ENCODE measurements at places on chromosomes 7 and 10.
A peak's percentile ranks its signal among the peaks of the same experiment; 100 is the strongest.

- peak; percentile 92 for DNase-seq
Measured at GRCh38 chr10:44180321-44181168, 204.4 kb downstream of the CXCL12 start.

DNA sequence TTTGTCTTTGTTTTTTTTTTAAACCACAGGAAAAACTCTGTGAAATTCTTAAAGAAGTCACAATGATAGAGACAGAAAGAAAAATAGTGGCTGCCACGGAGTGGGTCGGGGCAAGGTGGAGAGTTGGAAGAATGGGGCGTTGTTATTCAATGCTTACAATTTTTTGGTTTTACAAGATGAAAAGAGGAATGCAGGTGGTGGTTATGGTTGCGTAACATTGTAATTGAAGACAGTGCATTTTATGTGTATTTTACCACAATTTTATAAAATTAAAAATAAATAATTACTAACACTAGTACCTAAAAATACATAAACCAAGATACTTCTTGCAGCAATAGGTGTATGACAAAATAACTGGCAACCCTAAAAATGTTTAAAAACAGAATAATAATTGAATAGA is 76.9 kb upstream of the VOPP1 start:
- no peak for DNase-seq

DNA sequence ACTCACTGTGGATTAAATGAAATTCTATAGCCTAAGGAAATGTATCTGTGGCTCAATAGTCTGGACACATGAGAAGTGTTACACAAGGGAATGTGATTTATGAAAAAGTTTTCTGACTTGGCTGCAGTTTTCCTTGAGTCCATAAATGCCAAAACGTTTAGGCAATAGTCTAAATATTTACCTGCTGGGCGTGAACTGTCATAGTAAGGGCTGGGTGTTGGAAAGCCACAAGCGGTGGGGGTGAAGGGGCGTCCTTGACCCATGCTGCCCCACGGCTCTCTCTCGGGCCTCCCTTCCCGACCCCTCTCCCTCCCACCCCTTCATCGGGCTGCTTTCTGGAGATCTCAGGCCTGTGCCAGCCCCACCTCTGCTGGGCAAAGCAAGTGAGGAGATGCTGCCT is 223.7 kb downstream of the BUB3 start:
- no peak for DNase-seq

GRCh38 chr7:34225193-34225592 is 319.9 kb downstream of the BMPER start:
- no peak for DNase-seq

GRCh38 chr10:127048630-127049029 is 143.4 kb downstream of the DOCK1 start:
- no peak for DNase-seq

DNA sequence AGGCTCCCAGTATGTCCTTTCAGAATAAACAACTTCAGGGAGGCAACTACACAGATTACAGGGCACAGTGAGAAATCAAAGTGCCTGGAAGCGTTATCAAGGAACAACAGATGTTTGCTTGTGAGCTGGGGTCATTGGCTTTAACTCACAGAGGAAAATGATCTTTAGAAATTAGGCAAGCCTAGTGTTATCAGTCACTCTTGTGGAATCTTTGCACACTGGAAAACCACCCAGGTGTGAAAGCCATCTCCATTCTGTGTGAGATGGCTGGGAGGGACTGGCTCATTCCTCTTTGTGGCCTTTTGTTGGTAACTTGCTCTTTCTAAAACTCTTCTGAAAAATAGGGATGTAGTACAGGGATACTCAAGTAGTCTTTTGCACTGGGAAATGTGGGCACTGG is 716.0 kb downstream of the XPNPEP1 start:
- DNase-seq: no peak

DNA sequence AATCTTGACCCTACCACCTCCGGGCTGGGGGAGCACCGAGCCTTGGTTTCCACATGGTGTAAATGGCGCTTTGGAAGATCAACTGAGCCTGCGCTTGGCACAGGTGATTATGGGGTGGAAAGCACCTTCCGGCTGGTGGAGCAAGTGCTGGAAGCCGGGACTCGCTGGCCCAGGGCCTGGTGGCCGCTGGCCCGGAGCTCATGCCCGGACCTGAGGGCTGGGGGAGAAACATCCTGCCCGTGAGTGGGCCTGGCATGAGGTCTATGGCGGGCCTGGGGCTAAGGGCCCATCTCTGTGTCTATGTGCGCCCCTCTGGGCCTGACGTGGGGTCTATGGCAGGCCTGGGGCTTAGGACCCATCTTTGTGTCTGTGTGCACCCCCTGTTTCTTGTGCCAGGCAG is 14.2 kb upstream of the LFNG start:
- no peak for DNase-seq

DNA sequence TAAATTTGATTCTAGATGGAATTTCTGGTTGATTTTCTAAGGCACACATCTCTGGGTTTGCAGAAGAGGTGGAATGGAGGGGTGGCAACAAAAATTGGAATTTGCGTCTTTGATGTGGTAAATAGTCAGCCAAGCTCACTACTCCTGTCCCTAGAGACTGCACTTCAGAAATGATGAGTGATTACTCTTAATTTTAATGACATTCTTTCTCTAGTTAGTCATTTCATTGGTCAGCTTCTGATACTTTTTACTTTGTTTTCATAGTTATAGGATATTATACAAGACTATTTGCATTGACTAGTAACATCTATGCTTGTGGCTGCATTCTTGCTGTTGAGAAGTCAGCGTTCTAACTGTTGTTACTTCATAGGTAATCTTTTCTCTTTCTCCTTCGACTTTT is 658.3 kb downstream of the SUGCT start:
- peak; percentile 12 for DNase-seq

- peak; percentile 80 for DNase-seq
Measured at GRCh38 chr7:15459018-15459615, 102.7 kb downstream of the AGMO start.

GRCh38 chr7:146889806-146890555 is 773.4 kb downstream of the CNTNAP2 start:
- no peak for DNase-seq

DNA sequence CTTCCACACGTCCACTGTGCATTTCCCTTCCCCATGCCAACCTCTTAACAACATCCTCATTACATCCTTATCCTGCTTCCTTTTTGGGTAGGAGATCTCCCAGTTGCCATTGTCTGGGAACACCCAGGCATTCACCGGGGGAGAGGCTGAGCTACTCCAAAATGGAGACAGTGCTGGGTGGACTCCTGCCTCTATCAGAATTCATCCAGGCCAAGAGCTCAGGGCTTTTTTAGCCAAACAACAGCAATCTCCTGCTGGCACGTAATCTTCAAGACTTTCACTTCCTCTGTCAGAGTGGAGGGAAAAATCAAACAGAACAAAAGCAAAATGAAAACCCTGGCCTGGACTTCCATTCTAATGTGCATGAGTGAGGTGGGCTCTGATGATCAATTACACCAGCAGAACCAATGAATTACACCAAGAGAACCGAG is 245.0 kb downstream of the PRPF18 start:
- DNase-seq: peak; percentile 42

DNA sequence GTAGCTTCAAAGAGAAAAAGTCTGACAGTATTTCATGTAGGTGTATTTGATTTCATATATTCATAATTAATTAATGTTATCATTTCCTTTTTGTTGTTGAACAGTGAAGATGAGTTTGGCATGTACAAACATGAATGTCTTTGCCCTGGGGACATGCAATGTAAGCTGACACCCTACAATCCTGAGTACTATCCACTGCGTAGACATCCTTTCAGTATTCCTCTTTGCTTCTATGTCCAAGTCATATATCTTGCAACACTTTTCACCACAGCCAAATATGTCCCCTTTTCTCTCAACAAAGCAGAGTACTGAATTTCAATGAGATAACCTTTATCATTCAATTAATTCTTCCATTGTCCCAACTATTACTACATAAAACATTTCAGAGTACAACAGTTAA is 93.6 kb downstream of the GPR37 start:
- DNase-seq: no peak

- DNase-seq: no peak
Measured at GRCh38 chr10:88908194-88908593, 28.1 kb downstream of the STAMBPL1 start.

DNA sequence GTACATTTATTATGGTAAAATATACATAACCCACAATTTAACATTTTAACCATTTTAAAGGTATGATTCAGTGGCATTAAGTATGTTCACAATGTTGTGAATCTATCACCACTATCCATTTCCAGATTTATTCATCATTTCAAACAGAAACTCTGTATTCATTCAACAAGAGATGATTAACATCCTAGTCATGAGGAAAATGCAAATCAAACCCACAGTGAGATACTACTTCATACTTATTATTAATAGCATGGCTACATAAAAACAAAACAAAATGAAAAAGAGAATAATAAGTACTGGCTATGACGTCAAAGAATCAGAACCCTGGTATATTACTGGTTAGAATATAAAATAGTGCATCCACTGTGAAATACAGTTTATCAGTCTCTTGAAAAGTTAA is 386.6 kb upstream of the POM121L12 start:
- DNase-seq: no peak

DNA sequence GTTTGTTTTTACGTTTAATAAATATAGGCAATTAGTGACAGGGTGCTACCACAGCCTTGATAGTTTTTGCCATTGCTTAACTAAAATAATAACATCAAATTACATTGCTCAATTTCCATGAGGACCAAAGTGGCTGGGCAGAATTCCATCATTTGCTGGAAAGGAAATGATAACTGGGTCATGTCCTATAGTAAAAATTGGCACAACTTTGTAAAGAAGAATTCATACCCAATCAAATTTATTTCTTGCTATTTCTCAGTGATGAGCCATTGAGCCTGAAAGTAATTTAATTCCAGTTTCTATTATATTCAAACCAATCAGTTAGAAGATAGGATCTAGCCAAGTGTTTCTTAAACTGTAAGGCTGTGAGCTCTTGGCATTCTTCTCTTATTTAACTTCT is 102.2 kb upstream of the CTTNBP2 start:
- DNase-seq: no peak

Data from choroid plexus epithelial cell (primary cell).